ENCODE measurements at places on chromosomes 5 and 9. TPM values are rescaled to one million over a fixed set of nuclear protein-coding genes. Genes with fewer than 3 reads are reported as not detected.
A peak's percentile ranks its signal among the peaks of the same experiment; 100 is the strongest.

DNA sequence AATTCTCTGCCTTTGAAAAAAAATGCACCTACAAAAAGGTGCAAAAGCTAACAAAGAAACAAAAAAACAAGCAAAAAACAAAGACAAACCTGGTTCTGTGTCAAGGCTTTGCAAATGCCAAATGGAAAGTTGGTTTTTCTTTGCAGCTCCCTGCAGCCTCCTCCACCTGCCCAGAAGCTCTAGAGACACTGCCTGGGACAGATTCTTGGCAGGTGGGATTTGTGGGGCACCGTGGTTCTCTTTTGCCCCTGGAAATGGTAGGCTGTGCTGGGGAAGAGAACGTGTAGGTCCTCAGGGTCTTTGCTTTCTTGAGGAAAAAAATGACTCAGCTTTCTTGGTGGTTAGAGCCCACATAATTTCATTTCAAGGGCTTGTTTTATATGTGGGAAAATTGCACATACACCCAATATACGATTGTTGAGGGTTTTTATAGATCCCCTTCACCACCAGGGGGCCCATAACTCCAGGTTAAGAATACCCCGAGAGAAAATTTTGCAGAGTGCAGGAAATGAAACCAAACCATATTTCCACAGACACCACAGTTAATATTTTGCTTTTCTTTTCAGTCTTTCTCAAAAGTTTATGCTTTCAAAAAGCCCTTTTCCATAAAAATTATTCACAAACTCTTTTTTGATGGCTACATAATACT lies 58.7 kb downstream of the NXNL2 start:
- DNase-seq: no peak

GRCh38 chr9:79719989-79720388 lies 148.2 kb downstream of the TLE4 start:
- no peak for DNase-seq

DNA sequence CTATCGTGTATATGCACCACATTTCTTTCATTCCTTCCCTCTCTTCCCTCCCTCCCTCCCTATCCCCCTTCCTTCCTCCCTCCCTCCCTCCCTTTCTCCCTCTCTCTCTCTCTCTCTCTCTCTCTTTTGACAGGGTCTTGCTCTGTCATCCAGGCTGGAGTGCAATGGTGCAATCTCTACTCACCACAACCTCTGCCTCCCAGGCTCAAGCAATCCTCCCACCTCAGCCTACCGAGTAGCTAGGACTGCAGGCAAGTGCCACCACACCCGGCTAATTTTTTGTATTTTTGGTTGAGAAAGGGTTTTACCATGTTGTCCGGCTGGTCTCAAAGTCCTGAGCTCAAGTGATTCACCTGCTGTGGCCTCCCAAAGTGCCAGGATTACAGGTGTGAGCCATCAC lies 1.1 kb upstream of the ANKS6 start:
- DNase-seq: no peak

DNA sequence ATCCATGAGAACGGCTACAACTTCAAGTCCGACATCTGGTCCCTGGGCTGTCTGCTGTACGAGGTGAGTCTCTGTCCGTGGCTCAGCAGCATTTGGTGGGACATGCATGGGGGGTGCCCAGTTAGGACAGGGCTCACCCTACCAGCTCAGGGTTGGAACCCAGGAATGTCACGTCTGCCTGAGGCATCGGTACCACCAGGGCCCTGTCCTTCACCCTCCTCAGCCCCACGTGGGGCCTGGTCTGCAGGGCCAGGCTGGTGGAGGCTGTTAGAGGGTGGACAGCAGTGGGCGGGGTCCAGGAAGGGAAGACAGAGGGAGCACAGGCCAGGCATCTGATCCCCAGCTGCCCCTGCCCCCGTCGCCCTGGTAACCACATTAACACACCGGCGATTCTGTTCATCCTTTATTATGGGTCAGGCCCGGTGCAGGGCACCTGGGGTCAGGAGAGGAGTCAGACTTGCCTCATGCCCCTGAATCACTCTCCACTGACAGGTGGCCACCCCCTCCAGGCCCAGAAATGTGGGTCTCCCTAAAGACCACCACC lies 75.6 kb downstream of the PSMB7 start:
- DNase-seq: no peak

- DNase-seq: no peak
These were observed 9.7 kb upstream of the TGFBI start for GRCh38 chr5:136018814-136019783.

- DNase-seq: no peak
These were observed 5.8 kb upstream of the C6 start for GRCh38 chr5:41218929-41219657.

DNA sequence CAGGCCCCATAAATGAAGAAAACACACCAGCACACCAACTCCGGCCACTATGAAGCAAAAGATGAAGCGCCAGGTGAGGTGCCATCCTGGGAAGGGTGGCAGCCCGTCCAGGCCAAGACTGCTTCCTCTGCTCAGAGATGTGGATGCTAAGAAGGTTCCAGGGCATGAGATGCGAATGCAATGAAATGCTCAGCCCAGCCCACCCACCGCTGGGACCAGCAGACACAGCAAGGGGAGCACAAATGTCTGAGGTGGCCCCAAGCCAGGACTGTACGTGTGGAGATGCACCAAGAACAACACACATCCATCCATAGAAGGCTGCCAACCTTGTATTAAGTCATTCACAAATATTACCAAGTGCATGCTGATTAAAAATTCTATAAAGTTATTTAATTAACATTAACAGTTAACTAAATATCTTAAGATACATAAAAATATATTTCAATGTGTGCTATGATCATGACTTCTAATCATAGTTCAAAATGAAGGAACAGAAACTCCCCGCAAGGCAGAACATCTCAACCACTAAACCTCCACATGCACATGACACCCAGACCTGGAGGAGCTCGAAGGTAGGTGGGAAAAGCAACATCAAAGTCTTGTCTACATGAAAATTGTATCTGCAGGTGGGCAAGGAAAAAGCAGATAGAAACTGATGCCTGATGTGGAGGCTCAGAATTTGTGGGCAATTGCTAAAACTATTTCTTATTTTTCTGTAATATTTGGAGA lies 43.7 kb downstream of the BICD2 start:
- DNase-seq: no peak

- DNase-seq: no peak
These were observed 63.5 kb downstream of the MEF2C start for GRCh38 chr5:88819301-88819999.

DNA sequence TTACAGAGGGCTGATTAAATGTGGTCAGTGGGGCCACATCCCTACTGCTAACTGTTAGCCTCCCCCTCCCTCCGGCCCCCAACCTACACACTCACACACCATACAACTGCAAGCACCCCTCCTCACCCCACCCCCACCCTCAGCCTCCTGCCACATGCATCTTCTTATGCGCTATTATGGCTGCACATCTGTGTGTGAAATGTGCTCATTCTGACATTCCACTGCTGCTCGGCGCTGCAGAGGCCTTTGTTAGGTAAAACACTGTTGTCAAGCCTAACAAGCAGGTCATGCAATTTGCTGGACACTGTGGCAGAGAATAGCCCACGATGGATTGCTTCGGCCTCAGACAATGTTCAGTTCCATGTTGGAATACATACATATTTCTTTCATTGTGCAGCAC lies 173.6 kb downstream of the NR2F1-AS1 start:
- DNase-seq: no peak

- no peak for DNase-seq
These were observed 132.7 kb upstream of the MAP1B start for GRCh38 chr5:71974622-71975021.

DNA sequence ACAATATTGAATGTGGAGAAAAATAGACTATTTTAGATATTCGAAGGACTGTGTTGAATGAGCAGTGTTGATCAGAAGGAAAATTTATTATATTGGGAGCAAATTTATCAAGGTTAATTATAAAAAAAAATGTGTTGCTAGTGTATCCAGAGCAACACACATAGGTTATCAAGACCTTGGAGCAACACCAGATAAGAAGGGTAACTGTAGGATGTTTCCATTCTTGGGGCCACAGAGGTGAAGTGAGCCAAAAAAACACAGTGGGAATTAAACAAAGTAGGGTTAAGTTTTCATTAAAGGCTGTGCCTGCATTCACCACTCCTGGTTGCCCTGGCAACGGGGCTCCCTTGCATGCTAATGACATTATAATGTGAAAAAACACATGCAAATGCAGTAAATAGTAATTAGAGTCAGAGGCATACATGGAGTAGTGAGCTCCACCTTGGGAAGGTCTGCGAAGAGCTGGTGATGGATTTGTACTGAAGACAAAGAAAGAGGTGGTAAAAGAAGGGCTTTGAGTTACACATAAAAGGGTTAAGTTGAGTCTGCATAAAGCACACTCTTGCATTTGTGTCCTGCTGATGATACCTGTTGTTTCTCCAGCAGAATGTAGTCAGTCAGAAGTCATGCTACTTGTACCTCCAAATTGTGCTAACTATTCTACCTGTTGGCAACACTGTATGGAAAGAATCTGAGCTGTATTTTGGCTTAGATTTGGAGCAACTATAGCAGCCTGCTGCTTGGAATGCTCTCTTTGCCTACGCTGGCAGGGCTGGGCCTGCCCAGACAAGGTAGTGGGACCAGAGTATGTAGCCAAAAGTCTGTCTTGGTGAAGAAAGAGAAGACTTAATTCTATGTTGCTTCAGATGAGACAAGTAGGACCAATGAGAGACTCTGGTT lies 59.6 kb downstream of the ATG10 start:
- DNase-seq: no peak

DNA sequence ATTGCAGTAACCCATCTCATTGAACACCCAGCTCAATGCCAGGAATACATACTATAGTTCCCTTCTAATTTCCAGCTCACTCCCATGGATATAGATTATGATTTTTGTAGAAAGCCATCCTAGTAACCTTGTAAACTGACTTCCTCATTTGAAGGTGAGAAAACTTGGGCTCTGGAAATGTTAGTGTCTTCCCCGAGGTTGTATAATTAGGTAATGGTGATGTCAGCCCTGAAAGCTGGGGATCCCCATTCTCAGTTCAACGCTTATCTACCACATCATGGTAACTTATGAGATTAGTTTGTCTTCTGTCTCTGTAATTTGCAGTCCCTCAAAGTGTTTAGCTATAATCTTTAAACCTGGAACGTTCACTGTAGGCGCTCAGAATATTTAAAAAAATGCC lies 34.6 kb upstream of the PTCH1 start:
- no peak for DNase-seq

- DNase-seq: no peak
These were observed 83.7 kb downstream of the PCSK5 start for GRCh38 chr9:75974016-75974766.

DNA sequence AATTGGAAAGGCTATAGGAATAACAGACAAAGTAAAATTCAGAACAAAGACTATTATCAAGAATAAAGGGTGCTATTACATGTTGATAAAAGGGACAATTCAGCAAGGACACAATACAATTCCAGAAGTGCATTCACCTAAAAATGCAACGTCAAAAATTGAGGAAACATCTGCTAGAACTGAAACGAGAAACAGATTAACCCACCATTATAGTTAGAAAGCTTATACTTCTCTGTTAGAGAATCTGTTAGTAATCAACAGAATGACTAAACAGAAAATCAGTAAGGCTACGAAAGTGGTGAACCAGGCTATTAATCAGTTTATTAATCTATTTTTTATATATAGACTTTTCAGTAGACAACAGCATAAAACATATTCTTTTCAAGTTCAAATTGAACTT lies 14.8 kb downstream of the FCN1 start:
- DNase-seq: peak; percentile 75

DNA sequence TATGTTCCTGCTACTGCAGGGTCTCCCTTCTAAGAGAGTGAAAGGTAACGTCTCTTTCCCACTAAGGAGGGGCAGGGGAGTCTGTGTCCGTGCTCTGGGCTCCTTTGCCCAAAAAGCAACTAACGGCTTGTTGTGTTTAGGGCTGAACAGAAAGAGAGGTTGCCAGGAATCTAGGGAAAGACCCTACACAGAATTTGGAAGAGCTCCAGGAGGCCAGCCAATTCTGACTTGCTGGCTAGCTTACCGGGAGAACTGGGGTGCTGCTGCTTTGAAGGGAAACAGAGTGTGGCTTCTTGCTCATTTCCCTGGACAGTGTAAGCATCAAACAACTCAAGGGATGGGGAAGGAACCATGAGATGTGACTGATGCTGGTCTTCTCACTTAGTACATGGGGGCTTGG lies 176.1 kb downstream of the GADD45G start:
- no peak for DNase-seq

The MAMDC2 gene
- total RNA-seq: 42.3 TPM

The FCN1 gene
- total RNA-seq: 10.5 TPM

The PCDHA8 gene
- total RNA-seq: under 0.01 TPM

The DBH gene
- not detected for total RNA-seq

The EPB41L4B gene
- total RNA-seq: not detected

The SPATA6L gene
- total RNA-seq: not detected

The DCAF12 gene
- 21.3 TPM for total RNA-seq

The KIF24 gene
- total RNA-seq: 2.2 TPM

The SPATA31D4 gene
- total RNA-seq: not detected

Data from hematopoietic multipotent progenitor cell (in vitro differentiated cells).